Stromal cell of bone marrow (primary cell): ENCODE measurements at places on chromosomes 4 and X.
A peak's percentile ranks its signal among the peaks of the same experiment; 100 is the strongest.

- DNase-seq, result no peak
Measured at GRCh38 chr4:67366311-67366861, 178.9 kb downstream of the CENPC start.

DNA sequence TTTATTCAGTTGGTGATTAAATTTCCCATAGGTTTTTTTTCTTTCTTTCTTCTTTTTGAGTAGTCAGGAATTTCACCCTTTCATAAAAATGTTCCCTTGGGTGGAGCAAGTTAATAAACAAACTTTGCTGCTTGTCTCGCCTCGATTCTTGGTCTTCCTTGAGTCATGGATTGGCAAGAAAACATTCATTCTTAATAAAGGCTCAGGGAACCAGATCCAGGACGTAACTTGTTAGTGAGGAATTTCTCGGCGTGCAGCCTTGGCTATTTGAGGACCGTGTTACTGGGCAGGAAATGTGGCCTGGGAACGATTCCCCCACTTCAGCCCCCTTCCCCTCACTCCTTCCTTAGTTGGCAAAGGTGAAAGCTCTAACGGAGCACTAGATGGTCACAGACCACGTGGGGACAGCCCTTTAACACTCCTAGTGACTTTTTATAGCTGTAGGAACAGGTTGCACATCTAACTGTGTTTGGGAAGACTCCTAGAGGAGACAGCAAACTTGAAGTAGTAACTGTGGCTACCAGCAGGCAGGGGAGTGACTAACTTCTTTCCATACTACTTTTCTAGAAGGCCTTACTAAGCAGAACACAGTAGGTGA is 106.8 kb downstream of the UCHL1 start:
- DNase-seq, result no peak

DNA sequence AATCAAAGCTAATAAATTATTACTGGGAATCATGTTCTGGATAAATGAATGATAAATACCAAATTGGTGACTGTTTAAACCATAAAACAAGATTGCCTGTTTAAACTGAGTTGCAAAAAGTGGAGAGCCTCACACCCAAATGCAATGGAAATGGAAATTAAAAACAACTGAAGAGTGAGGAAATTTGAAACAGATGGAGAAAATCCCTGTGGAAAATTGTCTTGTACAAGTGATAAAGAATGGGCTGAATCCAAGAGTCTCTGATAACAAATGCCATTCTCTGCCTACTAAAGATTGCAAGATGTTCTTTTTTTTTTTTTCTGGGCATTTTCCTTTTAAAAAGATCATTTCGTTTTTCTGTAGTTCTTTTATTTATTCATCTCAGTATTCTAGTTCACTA is 426.3 kb downstream of the NLGN4X start:
- no peak for DNase-seq

DNA sequence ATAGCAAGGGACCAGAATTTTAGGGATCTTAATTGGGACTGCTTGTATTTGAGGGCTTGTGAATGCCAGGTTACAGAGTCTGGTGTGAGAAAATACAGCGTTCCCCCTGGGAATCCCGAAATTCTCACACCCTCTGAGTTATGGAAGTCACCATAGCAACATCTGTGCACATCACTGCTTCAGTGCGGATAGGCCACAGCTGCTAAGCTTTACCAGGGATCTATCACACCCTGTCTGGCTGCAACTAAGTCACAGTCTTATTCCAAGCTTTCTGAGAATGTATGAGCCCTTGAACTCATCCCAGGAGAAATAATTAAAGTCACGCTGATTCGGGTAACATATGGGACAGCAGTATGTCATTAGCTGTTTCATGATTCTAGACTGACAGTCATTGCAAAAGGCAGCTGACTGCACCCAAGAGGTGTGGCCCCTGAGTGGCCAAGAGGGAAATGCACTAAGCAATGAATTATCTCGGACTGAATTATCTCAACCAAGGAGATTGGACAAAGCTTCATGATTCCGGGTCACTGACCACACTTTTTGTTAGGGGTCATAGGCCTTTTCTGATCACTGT is 46.7 kb upstream of the BTC start:
- no peak for DNase-seq

DNA sequence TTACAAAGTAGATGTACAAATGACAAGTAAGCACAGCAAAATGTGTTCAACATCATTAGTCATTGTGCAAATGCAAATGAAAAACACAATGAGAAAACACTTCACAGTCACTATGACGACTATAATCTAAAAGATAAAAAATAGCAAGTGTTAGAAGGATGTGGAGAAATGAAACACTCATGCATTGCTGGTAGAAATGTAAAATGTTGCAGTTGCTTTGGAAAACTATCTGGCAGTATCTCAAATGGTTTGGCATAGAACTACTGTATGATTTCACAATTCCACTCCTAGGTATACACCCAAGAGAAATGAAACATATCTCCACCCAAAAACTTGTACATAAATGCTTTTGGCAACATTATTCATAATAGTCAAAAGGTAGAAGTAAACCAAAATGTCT is 459.7 kb upstream of the TRAM1L1 start:
- no peak for DNase-seq

- DNase-seq, result no peak
Measured at GRCh38 chr4:100591161-100591876, 73.5 kb upstream of the EMCN start.

DNA sequence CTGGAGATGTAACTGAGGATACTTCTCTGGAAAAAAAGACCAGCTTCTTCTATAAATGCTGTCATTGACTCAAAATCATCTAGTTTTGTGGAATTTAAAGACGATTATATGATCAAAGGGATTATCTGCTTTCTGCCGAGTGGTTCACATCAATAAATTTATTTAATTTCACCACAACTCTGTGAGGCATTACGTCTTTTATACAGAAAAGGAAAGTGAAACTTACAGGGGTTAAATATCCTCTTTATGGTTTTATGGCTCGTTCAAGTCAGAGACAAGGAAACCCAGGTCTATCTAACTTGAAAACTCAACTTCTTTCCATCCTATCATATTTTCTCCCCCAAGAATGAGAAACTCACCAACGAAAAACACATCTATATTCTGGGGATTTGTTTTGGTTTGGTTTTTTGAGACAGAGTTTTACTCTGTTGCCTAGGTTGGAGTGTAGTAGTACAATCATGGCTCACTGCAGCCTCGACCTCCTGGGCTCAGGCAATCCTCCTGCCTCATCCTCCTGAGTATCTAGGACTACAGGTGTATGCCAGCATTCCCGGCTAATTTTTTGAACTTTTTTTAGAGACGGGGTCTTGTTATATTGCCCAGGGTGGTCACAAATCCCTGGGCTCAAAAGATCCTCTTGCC is 377.9 kb upstream of the EMCN start:
- no peak for DNase-seq

DNA sequence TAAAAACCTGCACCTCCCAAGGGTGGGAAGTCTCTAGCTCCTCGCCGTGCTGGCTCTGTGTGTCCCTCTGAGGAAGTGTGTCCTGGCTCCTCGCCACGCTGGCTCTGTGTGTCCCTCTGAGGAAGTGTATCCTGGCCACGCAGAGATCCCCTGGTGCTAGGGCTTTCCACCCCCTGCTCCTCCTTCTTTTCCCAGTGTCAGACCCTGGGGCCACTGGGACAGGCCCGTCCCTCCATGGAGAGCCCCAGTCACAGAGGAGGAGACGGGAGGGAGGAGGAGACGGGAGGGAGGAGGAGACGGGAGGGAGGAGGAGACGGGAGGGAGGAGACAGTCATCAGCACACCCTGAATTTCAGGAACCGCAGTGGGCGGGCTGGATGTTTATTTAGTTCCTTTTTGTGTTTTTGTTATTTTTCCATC is 53.8 kb upstream of the HGFAC start:
- peak; percentile 10 for DNase-seq

DNA sequence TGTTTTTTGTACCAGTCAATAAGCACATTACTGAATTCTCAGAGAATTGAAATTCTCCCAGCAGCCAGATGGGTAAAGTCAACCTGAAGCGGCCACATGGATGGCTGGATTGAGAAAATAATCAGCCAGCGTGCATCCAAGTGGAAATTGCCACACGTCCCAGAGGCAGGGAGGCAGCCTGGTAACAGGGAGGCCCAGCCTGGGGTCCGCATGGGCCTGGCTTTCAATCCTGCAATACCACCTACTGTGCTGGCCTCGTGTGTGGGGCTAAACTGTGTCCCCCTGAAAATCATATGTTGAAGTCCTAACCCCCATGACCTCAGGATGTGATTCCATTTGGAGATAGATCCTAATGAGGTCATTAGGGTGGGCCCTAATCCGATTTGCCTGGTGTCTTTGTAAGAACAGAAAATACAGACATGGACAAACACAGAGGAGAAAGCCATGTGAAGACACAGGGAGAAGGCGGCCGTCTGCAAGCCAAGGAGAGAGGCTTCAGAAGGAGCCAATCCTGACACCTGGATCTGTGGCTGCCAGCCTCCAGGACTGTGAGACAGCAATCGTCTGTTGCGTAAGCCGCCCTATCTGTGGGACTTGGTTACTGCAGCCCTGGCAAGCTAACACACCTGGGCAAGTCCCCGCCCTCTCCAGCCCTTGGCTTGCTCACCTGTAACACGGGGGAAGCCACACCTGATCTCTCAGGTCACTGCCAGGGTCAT is 90.3 kb downstream of the JAKMIP1 start:
- DNase-seq, result no peak

- no peak for DNase-seq
Measured at GRCh38 chrX:125782184-125782583, 383.9 kb downstream of the DCAF12L2 start.

GRCh38 chrX:17758382-17758781 is 21.1 kb downstream of the SCML1 start:
- DNase-seq, result no peak

DNA sequence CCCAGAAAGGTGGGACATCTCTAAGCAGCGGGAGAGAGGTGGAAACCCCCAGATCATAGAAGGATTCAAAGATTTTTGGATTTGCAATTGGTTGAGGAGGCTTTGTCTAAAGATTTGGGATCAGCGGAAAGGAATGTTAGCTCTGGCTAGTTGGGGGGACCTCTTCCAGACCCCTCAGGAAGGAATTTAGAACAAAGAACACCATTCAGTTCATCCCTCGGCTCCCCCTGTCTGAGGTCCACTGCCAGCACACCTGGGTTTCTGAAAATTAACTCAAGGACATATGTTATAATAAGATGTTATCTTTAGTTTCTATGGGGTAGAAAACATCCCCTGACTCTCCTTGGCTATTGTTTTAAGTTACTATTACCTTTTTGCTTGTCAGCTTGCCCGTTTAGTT is 163.6 kb downstream of the CEP135 start:
- DNase-seq, result no peak

GRCh38 chr4:107825072-107825824 is 516 bp downstream of the SGMS2 start:
- no peak for DNase-seq

DNA sequence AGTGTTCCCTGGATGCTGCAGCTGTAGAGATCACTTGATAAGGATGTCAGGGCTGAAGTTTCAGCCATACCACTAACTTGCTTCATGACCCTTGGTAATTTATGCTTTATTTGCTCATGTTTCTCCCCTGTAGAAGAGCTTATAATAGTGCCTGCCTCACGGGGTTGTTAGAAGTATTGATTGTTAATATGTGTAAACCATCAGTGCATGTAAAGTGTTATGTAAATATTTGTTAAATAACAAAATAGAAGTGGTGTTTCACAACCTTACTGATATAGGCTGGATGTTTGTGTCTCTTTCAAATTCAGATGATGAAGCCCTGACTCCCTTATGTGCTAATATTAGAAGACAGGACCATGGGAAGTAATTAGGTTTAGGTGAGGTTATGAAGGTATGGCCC is 1.5 kb upstream of the CXCL2 start:
- no peak for DNase-seq

- no peak for DNase-seq
Measured at GRCh38 chrX:136635235-136635634, 12.7 kb upstream of the CD40LG start.

GRCh38 chr4:74005528-74005927 is 7.1 kb upstream of the CXCL5 start:
- DNase-seq, result no peak

DNA sequence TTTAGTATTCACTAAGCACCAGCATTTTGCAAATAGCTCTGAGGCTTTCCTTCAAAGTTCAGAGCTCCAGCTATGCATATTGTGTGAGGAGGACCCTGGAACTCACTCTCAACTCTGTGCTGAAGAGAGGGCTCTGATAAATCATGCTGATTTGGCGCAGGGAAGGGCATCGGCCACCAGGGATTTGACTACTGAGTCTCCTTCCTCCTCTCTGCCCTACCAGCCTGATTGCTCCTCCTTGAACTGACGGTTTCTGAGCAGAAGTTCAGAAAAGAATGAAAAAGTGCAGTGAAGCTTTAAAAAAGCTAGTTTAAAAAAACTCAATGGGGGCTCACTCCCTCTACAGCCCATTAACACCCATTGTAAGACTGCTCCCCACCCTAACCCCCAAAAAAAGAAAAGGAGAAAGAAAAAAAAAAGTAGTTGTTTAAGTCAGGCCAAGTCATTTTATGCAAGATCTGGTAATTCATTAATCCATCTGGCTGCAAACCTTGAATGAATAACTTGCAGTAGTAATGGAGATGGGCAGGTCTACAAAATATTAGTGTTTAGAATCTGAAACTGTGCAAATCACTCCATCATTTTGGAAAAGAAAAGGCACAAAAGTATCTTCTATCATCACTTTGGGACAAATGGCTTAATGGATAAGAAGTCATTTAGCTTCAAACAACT is 13.3 kb downstream of the PPARGC1A start:
- no peak for DNase-seq

DNA sequence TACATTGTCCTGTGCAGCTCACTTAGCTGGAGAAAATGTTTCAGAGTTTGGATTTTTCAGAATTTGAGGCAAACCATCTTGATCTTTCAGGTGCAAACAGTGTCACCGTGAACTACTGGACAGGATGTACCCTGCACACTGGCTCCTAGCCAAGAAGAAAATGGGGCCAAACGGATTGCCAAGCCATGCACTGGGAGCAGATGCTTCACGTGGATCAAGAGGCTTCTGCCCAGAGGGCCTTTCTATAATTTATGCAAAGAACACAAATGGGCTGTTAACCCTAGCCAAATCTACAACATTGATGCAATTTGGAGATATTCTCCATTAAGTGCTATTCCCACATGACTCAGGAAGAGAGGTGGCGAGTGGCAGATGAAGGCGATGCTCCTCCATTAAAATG is 46.9 kb upstream of the ATP8A1 start:
- DNase-seq, result no peak

DNA sequence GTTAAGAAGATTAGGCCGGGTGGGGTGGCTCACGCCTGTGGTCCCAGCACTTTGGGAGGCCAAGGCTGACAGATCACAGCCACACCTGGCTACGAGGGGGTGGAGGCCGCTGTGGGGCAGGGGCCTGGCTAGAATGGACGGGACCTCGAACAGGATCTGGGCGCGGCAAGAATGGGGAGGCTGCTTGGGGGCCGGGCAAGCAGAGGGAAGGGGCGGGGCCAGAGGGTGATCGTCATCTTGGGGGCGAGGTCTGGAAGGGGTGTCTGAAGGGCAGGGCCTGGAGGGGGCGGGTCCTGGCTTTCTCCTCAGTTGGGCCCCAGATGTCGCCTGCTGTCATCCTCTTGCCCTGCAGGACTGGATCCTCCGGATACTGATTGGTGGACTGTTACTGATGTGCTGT is 57.3 kb upstream of the ENPEP start:
- no peak for DNase-seq
